ENCODE measurements at places on chromosomes 16 and 17.

DNA sequence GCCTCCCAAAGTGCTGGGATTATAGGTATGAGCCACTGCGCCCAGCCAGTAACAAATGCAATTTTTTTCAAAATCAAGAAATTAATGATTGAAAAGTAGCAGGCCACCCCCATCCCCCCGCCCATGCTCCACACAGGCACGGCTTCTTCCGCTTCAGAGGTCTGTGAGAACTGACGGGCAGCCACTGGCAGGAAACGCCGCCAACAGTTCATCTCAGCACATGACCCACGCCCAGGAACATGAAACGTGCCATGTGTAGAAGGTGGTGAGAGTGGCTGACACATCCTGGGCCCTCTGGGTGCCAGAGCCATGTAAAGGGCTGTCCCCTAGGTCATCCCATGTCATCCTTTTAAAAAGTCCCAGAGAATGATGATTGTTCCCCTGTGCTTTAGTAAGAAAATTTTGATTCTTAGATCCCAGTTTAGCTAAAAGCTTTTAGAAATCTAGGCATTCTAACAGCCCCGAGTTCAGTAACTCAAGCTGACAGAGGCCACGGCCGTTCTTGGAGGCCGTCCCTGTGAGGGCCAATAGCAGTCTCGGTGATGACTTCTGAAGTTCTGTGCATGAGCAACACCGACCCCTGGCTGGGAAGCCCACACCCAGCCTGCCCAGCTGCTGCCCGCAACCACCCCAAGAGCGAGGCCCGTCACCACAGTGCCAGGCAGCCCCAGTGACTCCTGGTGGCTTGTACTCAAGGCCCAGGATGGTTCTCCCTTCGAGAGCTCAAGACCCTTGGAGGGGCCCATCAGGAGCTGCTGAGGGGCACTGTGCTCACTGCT is 52.1 kb downstream of the KLHDC4 start:
- peak; percentile 9 for DNase-seq

DNA sequence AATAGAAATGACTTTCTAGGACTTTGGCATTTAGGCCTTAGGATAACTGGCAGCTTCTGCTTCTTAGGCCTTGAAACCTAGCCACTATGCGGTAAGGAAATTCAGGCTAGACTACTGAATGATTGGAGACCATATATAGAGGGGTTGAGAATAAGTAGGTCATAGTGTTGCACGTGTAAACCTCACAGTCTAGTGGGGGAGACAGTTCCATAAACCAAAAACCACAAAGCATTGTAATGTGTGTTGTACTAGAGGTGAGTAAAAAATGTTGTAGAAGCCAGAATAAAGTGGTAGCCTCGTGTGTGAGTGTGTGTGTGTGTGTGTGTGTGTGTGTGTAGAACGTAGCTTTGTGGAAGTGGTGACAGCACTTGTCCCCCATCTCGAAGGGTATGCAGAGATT is 188.5 kb downstream of the MAP2K6 start:
- no peak for DNase-seq

DNA sequence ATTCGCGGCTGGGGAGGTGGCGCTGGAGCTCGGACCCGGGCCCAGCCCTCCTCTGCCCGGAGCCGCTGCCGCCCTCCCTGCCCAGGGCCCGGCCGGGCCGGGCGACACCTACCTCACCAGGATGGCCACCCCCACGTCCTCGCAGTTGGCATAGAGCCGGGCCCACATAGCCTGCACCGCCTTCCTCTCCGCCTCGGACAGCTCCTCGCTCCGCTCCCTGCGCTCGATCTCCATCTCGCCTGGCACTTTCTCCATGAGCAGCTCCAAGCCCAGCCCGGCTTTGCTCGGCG is 276 bp downstream of the CYGB start:
- no peak for DNase-seq

DNA sequence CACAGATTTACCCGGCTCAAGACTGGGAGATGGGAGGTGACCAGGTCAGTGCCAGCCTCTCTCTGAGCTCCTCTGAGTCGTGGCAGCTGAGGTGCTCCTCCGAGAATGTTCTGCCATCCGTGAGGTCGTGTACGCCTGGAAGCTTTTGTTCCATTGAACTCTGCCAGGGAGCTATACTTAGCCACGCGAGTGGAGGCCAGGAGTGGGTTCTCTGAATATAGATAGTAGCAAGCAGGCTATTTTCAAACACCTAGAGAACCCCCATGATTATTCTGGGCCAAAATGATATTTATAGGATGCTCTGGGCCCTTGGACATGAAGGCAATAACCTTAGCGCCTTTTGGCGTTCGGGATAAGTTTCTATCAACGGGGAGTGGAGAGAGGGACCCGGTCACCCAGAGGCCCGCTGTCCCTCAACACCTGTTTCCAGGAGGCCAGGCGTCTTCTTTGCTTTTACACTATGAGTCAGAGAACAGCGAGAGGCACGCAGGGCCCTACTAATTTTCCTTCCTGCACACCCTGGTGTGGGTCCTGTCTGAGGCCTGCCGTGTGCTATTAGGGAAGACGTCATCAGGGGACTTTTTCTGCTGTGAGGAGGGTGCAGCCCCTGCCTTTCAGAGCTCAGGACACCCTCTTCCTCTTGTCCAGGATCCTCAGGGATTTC is 11.0 kb upstream of the MVD start:
- DNase-seq, result no peak

DNA sequence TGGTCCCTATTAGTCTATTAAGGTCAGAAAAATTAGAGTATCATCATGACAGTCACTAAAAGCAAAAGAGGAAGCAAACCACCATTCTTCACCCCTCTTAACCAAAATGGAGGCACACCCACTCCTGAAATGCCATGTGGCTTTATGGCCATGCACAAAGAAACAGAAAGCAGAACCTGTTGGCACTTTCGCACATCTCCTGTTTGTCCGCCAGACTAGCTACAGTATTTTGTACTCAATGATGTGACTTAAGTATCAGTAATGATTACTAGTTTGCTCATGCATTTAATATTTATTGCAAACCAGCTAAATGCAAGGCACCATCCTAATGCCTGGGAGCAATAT is 70.2 kb upstream of the GNAO1 start:
- DNase-seq, result no peak

- no peak for DNase-seq
These were observed 56.4 kb downstream of the MPRIP start for GRCh38 chr17:17098551-17099179.

GRCh38 chr17:55237841-55238178 is 26.9 kb upstream of the HLF start:
- DNase-seq, result no peak

- DNase-seq, result no peak
These were observed 107.9 kb downstream of the WSCD1 start for GRCh38 chr17:6177941-6178694.

GRCh38 chr17:18361837-18362697 is 1.3 kb downstream of the SHMT1 start:
- no peak for DNase-seq

All from stimulated activated CD4-positive, alpha-beta T cell treated with anti-CD3 and anti-CD28 coated beads, Interleukin-1b, Interleukin-23, amount 100 ng/mL, for 1 hour (primary cell).